ENCODE measurements at places on chromosomes 1 and 21. TPM values are rescaled to one million over a fixed set of nuclear protein-coding genes. Genes with fewer than 3 reads are reported as not detected.

- no peak for DNase-seq
Measured at GRCh38 chr1:217336724-217337123, 294.2 kb downstream of the GPATCH2 start.

DNA sequence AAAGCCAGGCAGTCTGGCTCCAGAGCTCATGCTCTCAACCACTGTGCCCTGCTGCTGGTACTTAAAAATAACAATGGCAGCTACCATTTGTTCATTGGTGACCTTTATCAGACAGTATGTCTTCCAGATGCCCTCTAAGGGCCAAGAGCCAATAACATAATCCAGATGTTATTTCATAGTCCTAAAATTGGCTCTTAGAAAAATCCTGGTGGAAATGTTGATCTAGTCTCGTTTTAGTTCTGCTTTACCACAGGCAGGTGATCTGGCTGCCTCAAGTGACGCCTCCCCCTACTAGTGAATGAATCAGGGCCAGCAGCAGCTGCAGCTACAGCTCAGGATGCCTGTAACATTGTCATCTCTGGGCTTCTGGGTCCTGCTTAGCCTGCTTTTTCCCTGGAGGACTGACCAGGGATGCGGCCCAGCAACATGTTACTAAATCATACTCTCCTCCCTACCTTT, 12.6 kb upstream of the HMGN2 start:
- DNase-seq, result no peak

LRRC3 gene
- 0.99 TPM for total RNA-seq

- no peak for DNase-seq
Measured at GRCh38 chr1:14265495-14265894, 333.0 kb upstream of the KAZN start.

TMEM200B gene
- 0.20 TPM for total RNA-seq

KLHDC8A gene
- not detected for total RNA-seq

DLGAP3 gene
- total RNA-seq, result under 0.01 TPM

DNA sequence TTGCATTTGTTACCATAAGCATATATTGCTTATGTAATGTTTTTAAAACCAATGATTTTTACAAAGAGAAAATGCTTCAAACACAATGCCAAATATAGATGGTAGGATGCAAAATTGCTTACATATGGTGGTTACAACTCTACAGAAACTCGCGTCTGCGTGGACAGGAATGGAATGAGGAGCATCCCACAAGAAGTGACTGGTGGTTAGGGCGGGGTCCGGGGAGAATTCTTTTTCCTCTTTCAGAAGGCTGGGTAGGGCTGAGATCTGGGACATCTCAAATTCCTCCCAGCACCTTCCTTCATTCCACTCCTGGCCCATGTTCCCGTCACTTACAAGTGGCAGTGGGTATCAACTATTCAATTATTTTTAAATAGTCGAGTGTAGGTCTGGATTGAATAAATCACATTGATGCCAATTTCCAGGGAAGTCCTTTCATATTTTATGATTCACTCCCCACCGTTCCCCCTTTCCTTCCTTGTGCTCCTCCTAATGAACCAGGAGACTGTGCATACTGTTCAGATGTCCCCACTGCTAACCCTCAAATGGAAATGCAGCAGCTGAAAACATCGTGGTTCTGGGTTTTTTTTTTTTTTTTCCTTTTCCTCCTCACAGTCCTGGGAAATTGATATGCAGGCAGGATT, 174.5 kb upstream of the POU3F1 start:
- no peak for DNase-seq

HJV gene
- total RNA-seq, result not detected

- no peak for DNase-seq
Measured at GRCh38 chr1:110089561-110090275, 19.2 kb upstream of the ALX3 start.

DNA sequence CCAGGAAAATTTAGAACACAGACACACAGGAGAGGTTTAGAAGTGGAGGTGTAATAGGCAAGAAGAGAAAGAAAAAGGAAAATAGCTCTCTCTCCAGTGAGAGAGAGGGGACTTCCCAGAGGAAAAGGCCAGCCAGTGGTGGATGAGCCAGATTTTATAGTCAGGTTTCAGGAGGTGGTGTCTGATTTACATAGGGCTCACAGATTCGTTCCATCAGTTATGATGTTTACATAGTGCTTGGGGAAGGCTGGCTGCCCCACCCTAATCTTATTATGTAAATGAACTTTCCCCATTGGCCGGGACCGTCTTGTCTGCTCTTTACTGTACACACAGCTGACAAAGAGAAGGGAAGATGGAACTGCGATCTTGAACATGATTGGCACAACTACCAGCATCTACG, 797.3 kb downstream of the PLA2G4A start:
- DNase-seq, result peak; percentile 5

RAD54L gene
- 2.2 TPM for total RNA-seq

DNA sequence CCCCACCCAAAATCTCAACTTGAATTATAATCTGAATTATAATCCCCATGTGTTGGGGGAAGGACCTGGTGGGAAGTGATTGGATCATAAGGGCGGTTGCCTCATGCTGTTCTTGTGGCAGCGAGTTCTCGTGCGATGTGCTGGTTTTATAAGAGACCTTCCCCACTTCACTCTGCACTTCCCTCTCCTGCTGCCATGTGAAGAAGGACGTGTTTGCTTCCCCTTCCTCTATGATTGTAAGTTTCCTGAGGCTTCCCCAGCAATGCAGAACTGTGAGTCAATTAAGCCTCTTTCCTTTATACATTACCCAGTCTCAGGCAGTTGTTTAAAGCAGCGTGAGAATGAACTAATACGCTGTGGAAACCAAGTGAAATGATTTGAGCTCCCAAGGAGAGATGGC, 48.0 kb upstream of the SOD1 start:
- DNase-seq, result no peak

- DNase-seq, result peak; percentile 76
Measured at GRCh38 chr1:59699227-59699847, 115.4 kb upstream of the HOOK1 start.

- peak; percentile 81 for DNase-seq
Measured at GRCh38 chr1:20787029-20787839, at the start of gene HP1BP3. Gene HP1BP3 (minus strand): TSS chr1:20787307. CDS start chr1:20780440, 6,867 bp downstream.

GRCh38 chr1:8239306-8240023, 78.4 kb upstream of the SLC45A1 start:
- DNase-seq, result peak; percentile 22

OR2AK2 gene
- not detected for total RNA-seq

DNA sequence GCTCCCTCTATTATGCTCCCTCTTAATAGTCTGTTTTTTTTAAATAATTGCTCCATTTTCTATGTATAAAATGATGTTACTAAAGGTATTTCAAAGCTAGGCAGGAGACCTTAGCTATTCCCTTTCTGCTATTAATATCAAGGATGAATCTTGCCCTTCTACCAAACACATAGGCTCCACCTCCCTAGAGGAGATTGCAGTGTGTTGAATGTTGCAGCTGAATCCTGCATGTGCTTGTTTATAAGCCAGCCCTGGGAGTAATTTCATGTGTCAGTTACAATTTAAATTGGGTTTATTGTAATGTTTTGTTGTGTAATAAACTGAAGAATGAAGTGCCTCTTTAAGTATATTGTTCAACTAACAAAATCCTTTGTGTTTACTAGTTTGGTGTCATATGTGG, 66.0 kb downstream of the TMEM200B start:
- DNase-seq, result no peak

VHLL gene
- 0.20 TPM for total RNA-seq

- no peak for DNase-seq
Measured at GRCh38 chr1:113282008-113282892, 108.1 kb upstream of the MAGI3 start.

DNA sequence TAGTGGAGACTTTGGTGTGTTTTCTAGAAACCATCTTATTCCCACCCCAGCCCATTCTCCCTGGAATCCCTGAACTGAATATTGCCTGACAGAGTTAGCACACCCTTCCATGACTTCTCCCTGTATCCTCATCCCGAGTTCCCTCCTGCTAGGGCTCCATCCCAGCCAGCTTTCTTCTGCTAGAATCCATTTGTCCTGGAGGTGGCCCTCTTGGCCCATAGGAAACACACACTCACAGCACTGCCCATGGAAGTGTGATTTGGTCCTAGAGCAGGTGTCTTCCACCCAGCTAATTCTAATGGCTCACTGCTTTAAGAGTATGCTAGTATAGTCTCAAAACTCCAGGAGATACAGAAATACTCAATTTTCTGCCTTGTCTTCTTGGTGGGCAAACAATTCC, 4.1 kb downstream of the KRTAP15-1 start:
- DNase-seq, result no peak

- no peak for DNase-seq
Measured at GRCh38 chr21:29939924-29940275, at the start of gene GRIK1. Gene GRIK1 (minus strand): TSS chr21:29939996.

GRCh38 chr1:53614231-53615021, 124.5 kb downstream of the GLIS1 start:
- DNase-seq, result no peak

RGS16 gene
- 0.65 TPM for total RNA-seq

DNA sequence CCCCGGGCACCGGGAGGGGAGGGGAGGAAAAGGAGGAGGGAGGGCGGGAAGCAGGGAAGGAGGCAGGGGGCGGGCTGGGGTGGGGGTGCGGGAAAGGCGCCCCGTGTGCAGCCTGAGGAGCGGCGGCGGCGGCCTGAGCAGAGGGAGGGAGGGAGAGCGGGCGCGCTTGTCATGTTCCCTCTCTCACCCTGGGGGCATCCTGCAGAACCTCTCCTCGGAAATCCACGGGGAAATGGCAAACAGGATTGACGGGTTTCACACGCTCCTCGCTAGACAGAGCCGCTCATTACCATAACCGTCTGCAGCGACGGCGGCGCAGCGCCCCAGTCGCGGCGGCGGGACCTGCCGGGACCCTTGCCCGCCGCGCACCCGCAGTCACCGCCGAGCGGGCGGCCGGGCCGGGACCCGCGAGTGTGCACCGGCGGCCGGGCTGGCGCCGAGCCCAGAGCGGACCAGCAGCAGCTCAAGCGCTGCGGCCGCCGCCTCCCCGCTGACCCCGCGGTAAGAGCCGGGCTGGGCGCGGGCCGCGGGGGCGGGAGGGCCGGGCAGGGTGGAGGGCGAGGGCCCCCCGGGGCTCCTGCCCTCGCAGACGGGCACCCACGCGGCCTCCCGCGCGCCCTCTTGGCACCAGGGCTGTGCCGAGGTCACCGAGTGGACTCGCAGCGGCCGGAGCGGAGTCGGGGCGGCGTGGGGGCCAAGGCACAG, at the start of gene SERTAD4:
Gene SERTAD4 (plus strand): TSS at position 286 of the 705 bp plus-strand sequence. CDS start 5,165 bp downstream, outside the sequence.
- DNase-seq, result peak; percentile 63

ADAM30 gene
- not detected for total RNA-seq

GRCh38 chr21:44905016-44905727, 15.5 kb downstream of the ITGB2 start:
- DNase-seq, result no peak

GRCh38 chr1:156470473-156470872, 30.1 kb downstream of the MEF2D start:
- DNase-seq, result no peak

GRCh38 chr1:162886705-162887104, 25.7 kb upstream of the CCDC190 start:
- DNase-seq, result no peak

DNA sequence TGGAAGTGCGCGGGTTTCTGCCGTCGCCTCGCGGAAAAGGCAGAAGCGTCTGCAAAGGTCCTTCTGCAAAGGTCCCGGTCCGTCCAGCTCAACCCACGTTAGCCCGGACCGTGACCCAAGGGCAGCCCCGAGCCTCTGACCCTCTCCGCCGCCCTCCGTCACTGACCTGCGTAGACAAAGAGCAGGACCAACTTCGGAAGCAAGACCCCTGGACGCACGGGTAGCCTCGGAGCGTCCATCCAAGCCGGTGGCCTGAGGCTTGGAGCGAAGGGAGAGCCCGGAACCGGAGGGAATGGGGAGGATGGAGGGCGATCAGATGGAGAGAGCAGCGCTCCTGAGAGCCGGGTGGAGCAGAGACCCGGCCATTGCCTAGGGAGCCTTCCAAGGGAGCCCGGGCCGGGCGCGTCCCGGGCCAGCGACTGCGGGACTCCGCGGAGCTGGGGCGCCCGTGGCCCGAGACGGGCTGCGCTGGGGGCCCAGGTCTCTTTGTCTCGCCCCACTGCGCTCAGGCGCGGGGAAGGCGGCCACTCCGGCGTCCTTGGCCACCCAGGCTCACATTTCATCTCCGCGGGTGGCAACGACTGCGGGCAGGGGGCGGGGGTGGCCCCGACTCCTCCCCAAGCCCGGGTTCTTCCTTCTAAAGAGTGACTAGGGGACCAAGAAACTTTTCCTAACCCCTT, at the start of gene CYYR1:
Gene CYYR1 (minus strand): TSS at position 585 of the 680 bp plus-strand sequence. CDS start 346 bp downstream, at position 239.
- DNase-seq, result peak; percentile 30

DNA sequence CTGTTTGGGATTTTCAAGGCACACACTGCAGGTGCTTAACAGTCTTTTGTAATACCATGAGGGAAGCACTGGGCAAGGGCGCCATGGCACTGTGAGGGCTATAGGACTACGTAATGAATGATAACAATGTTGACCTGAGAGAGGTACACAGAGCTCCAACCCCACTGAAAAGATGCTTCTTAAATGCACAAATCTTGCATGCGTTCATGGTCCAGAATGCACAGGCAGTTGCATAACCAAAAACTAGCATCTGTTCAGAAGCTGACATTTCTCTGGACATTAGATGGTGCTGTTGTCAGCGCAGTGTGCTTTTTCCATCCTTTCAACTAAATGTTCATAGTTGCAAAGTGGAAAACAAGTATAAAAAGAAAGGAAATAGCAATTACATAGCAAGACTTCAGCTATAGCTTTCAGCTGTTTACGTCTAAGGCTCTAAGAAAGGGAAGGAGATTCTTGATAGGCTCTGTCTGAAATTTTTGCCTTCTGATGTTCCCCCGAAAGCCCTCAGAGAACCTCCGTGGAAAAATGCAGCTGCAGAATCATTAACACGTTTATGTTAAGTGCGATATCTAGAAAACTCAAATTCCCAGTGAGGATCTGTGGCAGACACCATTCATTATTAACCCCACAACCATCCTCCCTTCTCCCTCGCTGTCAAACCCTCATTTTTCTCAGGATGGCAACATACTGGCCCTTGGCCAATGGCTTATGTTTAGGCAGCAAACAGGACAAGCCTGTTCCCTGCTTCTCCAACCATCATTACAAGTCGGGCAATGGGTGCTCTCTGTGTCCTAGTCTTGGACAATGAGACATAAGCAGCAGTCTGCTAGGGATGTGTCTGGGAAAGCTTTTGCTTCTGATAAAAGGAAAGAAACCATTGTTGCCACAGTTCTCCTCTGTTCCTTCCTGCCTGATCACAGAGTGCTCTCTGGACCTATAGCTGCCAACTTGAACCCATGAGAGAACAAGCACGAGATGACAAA, 8.2 kb upstream of the TARBP1 start:
- DNase-seq, result peak; percentile 82

- no peak for DNase-seq
Measured at GRCh38 chr1:109192433-109192832, 21.3 kb upstream of the SARS1 start.

All from lung microvascular endothelial cell (primary cell).